ENCODE measurements at places on chromosomes 5 and 9. TPM values are rescaled to one million over a fixed set of nuclear protein-coding genes. Genes with fewer than 3 reads are reported as not detected.
A peak's percentile ranks its signal among the peaks of the same experiment; 100 is the strongest.

The FBP1 gene
- 4.1 TPM for total RNA-seq

- DNase-seq, result no peak
These were observed 417.8 kb downstream of the TMEM161B start for GRCh38 chr5:87850843-87851242.

DNA sequence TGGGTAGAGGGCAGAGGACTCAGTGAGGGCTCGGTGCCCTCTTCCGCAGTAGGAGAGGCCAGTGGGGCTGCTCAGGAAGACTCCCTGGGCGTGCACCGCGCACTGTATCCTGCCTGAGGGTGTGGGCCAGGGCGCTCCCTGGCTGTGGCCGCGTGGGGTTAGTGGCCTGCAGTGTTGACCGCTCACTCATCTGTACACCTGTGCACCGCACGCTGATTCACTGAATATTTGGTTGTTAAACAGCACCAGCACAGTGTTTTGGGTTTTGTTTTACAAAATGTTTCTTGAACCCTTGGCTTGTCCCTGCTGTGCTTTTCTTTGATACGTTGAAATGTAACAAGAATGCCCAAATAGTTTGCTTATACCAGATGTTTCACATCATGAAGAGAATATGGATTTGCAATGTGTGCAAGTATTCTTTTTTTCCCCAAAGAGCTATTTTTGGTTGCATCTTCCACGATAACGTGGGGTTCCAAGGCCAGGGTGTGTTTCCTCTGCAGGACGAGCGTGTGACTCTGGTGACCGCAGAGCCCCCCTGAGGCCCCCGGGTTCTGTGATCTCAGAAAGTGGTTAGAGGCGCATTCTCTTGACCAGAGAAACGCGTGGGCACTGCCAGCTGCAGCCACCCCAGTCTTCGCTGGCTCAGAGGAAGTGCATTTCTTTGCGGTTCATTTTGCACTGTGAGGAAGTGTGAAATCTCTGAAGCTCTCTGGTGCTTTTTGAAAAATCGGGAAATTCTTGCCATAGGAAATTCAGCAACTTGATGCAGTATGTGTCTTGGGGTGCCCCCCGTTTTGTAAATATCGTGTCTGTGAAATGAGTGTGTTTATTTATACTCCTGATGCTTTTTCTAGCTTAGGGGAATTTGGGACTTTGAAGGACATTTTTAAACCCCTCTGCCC, 46.9 kb downstream of the AHRR start:
- DNase-seq, result peak; percentile 12

DNA sequence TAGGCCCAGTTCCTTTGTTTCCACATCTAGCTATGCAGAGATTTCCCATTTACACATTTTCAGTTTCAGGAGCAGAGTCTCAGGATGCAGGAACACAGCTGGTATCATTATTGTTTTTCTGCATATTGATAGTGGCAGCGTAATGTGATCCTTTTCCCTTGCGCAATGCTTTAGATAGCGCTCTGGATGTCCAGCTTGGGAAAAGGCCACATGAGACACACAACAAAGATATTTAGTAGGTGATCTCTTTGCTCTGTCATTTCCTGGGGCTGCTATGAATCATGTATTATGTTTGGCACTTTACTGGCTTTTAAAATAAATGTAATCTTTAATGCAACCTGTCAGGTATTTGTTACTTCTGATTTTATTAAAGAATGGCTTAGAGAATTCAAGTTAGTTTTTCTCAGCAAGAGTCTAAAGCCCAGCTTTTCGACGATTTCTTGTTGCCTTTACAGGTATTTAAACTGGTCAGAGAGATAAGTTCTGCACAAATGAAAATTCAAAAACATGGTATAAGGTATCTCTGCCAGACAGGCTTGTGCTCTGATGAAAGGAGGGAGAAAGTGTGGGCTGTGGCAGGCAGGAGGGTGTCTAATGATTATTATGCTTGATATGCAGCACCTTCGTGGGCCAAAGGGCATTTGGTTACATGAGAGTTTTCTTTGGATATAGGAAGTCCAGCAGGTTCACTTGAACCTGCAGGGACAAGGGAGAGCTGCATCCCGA, 42.2 kb downstream of the PTTG1 start:
- no peak for DNase-seq

- no peak for DNase-seq
These were observed 197.6 kb downstream of the NR3C1 start for GRCh38 chr5:143205883-143206195.

GRCh38 chr9:107087222-107087621, 195.9 kb upstream of the RAD23B start:
- no peak for DNase-seq

GRCh38 chr5:128317481-128317880, 220.6 kb downstream of the FBN2 start:
- no peak for DNase-seq

Data from testis (tissue), 5 donors.